C1 segment of cervical spinal cord (tissue), 14 donors: ENCODE measurements at places on chromosomes 5 and 9.

GRCh38 chr9:89166852-89167251 lies 11.8 kb downstream of the SHC3 start:
- DNase-seq = no peak

GRCh38 chr5:115306011-115306536 lies 9.6 kb upstream of the CCDC112 start:
- DNase-seq = no peak

GRCh38 chr9:93592643-93593021 lies 16.2 kb downstream of the PHF2 start:
- DNase-seq = no peak

- DNase-seq = no peak
These were observed 139.3 kb downstream of the ALDH1A1 start for GRCh38 chr9:72813544-72813943.

GRCh38 chr5:140295414-140295813 lies 7.5 kb downstream of the PFDN1 start:
- DNase-seq = no peak

- no peak for DNase-seq
These were observed 63.9 kb downstream of the FAM114A2 start for GRCh38 chr5:153974813-153975163.

- no peak for DNase-seq
These were observed 199.3 kb downstream of the PAX5 start for GRCh38 chr9:36834736-36835135.

DNA sequence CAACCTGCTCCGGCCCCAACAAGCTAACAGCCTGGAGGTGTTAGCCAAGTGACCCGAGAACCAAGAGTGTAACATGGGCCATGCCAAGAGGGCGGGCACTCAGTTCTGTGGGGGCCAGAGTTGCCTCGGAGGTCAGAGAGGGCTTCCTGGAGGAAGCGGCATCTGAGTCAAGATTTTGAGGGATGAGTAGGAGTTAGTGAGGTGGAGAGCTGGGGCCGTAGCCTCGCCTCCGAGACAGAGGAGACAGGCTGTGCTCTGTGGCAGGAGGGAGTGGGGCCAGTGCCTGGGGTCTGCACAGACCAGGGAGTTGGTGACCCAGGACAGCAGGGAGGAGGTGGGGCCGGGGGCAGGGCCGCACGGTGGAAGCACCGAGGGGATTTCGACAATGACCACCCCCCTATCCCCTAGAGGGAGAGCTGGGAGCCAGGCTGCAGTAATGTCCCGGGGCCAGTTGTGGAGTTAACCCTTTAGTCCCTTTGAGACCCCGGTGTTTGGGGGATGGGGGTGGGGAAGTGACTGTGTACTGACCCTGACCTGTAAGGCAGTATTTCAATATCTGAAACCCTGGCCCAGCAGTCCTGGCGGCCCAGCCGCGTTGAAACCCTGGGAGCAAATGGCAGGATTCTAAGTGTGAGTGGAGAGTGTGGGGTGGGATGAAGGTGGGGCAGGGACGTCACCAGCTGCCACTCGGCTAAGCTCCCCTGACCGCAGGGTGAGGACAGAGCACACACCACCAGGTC lies 148.7 kb upstream of the COL5A1 start:
- no peak for DNase-seq

DNA sequence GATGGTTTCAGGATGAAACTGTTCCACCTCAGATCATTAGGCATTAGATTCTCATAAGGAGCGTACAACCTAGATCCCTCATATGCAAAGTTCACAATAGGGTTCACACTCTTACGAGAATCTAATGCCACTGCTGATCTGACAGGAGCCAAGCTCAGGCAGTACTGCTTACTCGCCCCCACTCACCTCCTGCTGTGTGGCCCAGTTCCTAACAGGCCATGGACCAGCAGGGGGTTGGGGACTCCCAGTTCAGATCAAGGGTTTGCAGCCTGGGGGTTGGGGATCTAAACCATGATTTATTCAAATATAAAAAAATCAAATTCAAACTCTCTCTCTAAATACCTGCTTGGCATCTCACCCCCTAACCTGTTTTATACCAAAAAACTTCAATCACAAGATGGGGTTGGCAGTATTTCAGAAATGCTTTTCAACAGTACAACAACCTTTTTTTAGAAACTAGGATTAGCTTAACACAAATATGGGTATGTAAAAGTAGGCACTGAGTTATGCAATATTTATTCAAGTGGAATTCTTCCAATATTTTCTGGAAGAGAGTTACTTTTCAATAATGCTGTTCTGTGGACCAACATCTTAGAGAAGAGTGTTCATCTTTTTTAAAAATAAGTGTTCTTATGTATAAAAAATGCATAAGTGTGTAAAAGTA lies 30.1 kb upstream of the SLC12A2 start:
- DNase-seq = no peak

DNA sequence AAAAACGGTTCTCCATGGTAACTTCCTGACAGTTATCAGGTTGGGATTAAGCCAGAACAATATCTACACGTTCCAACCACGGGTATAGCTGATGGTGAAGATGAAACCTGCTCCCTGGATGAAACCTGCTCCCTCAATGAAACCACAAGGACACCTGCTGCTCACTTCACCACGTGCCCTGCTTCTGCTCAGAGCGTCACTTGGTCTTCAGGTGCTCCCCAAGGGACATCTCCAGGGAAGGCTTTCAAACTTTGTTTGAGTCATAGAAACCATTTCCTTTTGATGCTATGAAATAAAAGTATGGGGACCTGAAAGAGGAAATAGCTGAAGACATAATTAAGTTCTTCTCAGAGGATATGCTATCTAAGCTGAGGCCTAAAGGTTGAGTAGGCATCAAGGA lies 242.4 kb downstream of the MED10 start:
- no peak for DNase-seq

DNA sequence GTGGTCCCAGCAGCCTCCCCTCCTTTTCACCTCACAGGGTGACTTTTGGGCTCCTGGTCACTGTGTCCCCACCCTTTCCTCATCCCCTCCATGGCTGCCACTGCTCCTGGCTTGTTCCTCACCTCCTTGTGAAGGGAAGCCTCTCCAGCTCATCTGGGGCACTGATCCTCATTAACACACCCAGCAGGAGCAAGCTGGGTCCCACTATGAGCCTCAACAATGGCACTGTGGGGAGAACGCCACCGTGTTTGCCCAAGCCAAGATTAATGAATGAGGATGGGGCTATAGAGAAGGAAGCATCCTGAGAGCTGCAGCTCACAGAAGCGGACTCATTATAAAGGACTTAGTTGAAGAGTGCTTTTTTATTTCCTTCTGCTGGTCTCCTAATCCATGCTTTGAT lies 118.4 kb downstream of the MARCHF11 start:
- DNase-seq = no peak

GRCh38 chr5:174503086-174503460 lies 221.3 kb upstream of the MSX2 start:
- no peak for DNase-seq

GRCh38 chr5:58582019-58582802 lies 664 bp upstream of the RAB3C start:
- no peak for DNase-seq

GRCh38 chr9:134917431-134918373 lies at the start of gene FCN1:
Gene FCN1 (minus strand): TSS chr9:134917912. CDS start chr9:134917871, 41 bp downstream.
- DNase-seq = no peak

GRCh38 chr9:6197330-6197729 lies 18.3 kb upstream of the IL33 start:
- no peak for DNase-seq
